ENCODE measurements at places on chromosomes 4 and X.

- DNase-seq: no peak
Observed at GRCh38 chr4:167544391-167544790, 310.1 kb upstream of the SPOCK3 start.

- no peak for DNase-seq
Observed at GRCh38 chr4:7462509-7462971, 27.8 kb upstream of the PSAPL1 start.

- DNase-seq: no peak
Observed at GRCh38 chr4:8907596-8908205, 36.1 kb upstream of the HMX1 start.

GRCh38 chrX:78886550-78886949, 58.6 kb upstream of the P2RY10 start:
- DNase-seq: no peak

DNA sequence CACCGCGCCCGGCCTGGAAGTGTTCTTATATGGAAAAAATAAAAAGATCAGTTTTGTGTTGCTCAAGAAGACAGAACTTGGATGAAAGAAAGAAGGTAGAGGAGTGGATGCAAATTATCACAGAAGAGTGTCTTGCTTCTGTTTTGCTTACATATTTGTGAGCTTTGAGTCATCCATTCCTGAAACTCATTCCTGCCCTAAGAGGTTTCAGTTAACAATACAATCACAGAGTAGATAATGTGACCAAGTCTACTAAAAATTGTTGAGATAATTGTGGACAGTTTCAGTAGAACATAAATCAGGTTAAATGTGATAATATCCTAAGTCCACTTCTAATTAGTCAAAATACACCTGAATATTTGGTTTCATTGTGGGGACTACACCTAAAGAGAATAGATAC, 26.4 kb upstream of the LRCH2 start:
- no peak for DNase-seq

DNA sequence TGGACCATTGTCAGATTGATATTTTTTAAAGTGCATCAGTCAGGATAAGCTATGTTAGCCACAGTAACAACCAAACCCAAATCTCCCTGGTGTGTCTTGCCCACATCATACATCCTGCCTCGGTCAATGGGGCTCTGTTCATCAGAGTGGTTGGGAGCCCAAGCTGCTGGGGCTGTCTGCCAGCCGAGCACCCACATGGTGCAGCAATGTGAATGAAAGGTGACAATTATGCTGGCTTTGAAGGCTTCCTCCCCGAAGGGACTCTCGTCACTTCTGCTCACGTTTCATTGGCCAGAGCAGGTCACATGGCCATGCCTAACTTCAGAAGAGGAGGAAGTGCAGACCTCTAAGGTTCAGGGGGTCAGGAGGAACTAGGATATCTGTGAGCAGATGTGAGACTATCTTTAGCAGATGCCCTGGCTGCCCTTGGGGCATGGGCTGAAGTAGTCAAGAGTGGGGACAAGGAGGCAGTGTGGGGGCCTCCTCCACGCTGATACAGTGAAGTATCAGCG, 1.3 kb upstream of the JAKMIP1 start:
- no peak for DNase-seq

DNA sequence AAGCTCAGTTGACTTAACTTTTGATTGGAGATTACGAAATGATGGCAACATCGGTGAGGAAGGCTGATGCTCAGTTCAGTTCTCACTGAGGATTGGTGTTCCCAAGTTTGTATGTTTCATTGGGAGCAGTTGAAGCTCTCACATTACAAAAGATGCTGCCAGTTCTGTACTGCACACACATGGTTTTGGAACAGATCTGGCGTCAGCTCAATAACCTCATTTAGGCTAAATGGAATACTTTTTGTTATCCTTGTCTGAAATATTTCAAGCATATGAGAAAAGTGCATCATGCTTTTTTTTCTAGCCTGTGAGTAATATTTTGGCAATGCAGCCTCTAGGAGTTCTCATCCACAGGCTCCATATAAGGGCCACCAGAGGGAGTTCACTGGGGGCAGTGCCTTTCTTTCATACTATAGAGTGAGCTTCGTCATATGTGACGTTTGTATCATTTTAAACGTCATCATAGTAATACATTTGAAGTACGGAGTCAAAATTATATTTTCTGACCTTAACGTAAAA, 4.1 kb downstream of the ENPEP start:
- no peak for DNase-seq

GRCh38 chr4:17065821-17066220, 167.4 kb upstream of the LDB2 start:
- DNase-seq: no peak

- DNase-seq: no peak
Observed at GRCh38 chr4:147134536-147135210, 189.0 kb upstream of the TTC29 start.

- no peak for DNase-seq
Observed at GRCh38 chr4:8376361-8377102, 64.0 kb downstream of the ACOX3 start.

- no peak for DNase-seq
Observed at GRCh38 chr4:74042681-74043080, 4.2 kb upstream of the CXCL3 start.

GRCh38 chr4:53656421-53656981, 65.2 kb upstream of the LNX1 start:
- no peak for DNase-seq

DNA sequence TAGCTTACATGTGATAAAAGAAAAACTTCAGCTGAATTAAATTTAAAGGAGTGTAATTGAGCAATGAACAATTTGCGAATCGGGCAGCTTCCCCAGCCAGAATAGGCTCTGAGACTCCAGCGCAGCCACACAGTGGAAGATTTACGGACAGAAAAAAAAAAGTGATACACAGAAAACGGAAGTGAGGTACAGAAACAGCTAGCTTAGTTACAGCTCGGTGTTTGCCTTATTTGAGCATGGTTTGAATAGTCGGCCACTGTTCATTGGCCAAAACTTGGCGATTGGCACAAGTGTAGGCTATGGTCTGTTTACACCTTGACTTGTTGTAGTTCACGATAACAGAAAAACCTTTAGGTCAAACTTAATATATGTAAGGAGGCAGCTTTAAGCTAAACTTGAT, 16.7 kb upstream of the SUPT20HL1 start:
- no peak for DNase-seq

GRCh38 chr4:107893171-107894137, 37.9 kb upstream of the CYP2U1 start:
- DNase-seq: no peak

DNA sequence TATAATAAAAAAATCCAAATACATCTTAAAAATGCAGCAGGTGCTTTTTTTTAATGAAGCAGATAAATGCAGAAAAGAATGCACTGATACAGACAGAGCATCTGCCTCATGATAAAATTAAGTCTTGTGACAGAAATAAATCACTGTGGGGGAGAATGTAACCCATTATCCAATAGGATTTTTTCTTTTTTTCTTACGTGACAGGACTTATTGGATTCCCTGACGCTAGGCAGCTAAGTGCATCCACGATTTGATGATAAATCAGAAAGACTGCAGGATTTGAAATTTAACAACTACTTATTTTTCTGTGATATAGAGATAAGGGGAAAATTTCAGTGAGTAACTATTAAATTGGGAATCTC, 110.6 kb upstream of the PPARGC1A start:
- no peak for DNase-seq

- no peak for DNase-seq
Observed at GRCh38 chr4:77148078-77148477, 8.9 kb upstream of the CCNG2 start.

DNA sequence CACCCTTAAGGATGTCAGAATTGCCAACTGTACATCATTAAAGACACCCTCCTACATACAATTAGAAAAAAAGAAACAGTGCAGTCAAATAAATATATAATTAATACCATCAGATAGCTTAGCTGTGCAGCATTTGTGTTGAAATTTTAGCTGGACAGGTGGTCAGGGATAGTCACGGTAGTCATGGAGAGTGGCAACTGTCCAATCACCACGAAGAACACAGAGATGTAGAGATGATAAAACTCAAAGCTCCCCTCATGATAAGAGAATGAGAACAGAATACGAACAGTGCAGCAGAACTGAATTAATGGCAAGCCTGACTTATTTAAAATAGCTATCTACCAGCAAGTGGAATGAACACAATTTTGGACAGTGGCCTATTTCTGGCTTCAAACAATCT, 27.2 kb downstream of the SLC39A8 start:
- no peak for DNase-seq

GRCh38 chrX:110003167-110004156, 548 bp downstream of the TMEM164 start:
- no peak for DNase-seq

GRCh38 chrX:151776181-151776731, 41.7 kb downstream of the CNGA2 start:
- no peak for DNase-seq

DNA sequence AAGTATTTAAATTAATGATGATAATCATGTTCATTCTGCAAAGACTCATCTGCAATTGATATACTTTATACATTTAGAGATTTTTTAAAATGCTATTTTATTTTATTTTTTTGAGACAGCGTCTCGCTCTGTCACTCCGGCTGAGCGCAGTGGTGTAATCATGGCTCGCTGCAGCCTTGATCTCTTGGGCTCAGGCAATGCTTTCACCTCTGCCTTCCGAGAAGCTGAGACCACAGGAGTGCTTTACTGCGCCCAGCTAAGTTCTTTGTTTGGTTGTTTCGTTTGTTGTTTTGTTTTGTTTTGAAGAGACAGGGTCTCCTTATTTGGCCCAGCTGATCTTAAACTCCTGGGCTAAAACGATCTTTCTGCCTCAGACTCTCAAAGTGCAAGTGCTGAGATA, 1541.0 kb downstream of the PCDH7 start:
- DNase-seq: no peak

DNA sequence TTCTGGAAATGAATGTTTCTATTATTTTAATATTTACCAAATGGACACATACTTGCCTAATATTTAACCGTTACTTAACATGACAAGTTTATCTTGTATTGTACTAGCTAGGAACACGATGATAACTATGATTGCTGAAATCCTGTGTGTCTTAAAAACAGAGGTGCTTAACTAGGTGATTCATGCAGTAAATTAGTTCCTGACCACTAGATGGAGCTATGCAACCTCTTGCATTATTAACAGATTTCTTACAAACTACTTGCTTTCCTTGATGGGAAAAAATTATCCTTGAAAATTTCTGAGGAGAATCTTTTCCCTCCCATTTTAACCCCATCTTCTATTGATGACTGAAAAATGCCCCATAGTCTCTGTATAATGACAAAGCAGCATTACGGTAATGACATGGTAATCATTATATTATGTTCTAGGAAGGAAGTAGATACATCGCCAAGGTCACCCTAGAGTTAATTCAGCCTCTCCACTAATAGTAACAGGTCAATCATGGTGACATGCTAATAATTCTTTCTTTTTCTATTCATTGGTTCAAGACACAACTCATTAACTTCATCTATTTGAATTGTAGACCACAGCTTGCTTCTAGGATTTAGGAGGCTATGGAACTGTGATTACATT, 844.2 kb downstream of the RAPGEF2 start:
- no peak for DNase-seq

DNA sequence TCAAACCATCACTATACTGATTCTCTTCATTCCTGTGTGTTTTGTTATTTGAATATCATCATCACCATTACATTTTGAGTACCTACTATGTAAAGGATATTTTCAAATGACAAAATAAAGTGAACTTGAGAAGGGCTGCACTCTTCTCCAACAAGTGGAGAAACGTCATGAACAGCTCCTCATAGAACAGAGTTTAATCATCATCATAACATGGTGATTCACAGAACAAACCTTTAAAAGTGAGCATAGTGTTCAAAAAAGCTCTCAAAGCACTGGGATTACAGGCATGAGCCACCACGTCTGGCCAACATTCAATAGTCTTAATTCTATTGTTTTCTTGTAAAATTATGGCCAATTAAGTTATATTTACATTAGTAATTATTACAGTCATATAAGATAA, 993.9 kb downstream of the PDHA2 start:
- no peak for DNase-seq

DNA sequence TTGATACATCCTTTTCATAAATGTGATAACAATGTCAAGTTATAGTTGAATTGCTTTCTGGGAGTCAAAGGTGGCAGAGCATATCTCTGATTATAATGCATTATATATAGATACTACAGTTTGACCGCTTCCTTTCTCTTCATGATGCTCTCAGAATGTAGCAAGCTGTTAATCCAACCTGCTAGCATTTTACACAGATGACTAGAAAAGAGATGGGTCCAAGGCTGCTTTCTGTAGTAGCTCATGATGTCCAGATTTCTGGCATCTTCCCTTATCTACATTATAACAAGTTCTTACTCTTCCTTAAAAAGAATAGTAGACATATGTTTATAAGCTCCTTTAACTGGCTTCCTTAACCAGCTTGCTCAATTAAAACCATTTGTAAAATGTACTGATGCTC, 192.0 kb downstream of the NWD2 start:
- no peak for DNase-seq

GRCh38 chr4:110631584-110632505, 9.0 kb upstream of the PITX2 start:
- no peak for DNase-seq

DNA sequence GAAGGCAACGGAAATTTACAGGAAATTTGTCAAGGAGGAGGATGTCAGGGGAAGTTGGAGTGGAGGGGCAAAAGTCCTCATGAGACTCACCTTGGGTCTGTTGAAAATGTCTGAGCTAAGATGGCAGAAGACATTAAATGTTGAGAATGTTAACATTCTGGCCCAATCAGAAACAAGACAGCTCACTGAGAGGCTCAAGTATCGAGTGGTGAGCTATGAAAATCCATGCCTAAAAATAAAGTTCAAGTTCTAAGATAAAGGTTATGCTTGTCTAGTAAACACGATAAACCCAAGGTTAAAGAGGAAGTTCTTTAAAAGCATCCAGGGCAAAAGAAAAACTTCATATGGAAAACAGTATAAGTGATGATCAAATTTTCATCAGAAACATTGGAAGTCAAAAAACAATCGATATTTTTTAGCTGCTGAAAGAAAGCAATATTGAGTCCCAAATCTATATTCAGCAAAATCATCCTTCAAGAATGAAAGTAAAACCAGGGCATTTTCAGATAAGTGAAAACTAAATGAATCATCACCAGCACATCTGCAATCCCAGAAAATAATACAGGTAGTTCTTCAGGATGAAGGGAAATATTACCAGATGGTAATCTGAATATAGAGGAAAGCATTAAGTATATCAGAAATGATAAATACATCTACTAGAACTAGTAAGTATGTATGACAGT, 462.4 kb downstream of the TLL1 start:
- no peak for DNase-seq

DNA sequence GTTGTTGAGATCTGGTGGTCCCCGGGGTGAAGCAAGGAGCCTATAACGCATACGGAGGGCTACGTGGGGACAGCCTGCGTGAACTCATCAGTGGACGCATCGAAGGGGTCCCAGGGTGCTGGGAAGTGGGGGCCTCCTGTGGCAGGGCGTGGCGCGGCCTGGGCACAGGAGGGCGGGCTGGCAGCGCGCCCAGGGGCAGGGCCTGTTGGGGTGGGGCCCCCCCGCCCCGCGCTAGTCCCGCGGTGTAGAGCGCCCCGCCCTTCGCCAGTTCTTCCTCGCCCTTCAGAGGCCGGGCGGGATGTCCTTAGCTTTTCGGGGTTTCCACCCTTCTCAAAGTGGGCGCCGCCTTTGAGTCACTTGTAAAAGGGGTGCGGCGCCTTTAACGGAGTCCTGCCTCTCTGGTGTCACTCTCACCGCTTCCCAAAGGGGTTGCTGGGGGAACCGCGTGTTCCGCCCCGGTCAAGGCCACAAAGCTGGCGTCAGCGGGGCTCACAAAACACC, 632 bp downstream of the PLP2 start:
- DNase-seq: peak; percentile 42

GRCh38 chrX:70030301-70030767, 19.4 kb downstream of the AWAT2 start:
- DNase-seq: peak; percentile 7
